Fibroblast of villous mesenchyme (primary cell): ENCODE measurements at places on chromosomes 2 and 18.

DNA sequence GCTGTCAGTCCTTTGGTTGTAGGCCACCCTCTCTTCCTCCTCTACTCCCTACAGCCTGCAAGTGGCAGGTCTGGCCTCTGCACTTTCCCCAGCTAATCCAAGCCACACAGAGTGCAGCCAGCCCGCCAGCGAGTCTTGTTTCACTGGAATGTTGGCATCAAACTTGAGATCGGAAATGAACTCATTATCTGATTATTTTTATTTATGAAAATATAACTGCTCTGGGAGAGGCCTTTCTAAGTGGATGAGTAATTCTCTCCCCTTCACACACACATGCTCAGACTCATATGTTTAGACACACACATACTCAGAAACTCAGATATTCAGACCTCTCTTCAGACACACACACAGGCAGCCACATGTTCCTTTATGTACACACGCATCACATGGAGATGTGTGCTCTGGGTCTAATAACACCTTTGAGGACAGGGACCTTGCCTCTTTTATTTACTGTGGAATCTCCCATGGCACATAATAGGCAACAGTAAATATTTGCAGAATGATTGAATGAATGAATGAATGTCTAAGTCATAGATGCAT is 151.3 kb downstream of the ZFP36L2 start:
- peak; percentile 98 for DNase-seq

GRCh38 chr2:181540421-181540820 is 83.2 kb downstream of the ITGA4 start:
- DNase-seq, result no peak

- peak; percentile 61 for DNase-seq
Measured at GRCh38 chr2:207046724-207047123, 107.4 kb downstream of the CPO start.

GRCh38 chr2:79530443-79530842 is 17.6 kb downstream of the CTNNA2 start:
- DNase-seq, result no peak

- peak; percentile 75 for DNase-seq
Measured at GRCh38 chr2:189092936-189093335, 86.6 kb downstream of the COL5A2 start.

DNA sequence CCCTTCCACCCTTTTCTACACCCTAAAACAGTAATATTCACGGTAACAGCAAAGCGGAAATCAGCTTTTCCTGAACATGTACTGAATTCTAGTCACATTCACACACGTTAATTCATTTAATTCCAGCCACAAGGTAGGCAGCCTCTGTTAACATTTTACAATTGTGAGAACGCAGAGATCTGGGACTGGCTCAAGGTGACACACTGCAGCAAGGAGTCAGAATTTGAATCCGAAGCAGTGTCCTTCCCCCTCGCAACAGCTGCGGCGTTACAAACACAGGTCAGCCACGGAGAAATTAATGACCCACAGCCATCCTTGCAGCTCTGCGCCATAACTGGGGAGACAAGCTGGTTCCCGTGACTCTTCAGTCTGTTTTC is 818 bp upstream of the SLC20A1 start:
- peak; percentile 70 for DNase-seq

GRCh38 chr2:226585130-226585561 is 214.5 kb downstream of the IRS1 start:
- no peak for DNase-seq

- no peak for DNase-seq
Measured at GRCh38 chr2:99845296-99845695, 297.1 kb downstream of the AFF3 start.

- no peak for DNase-seq
Measured at GRCh38 chr18:28382215-28382879, 205.4 kb upstream of the CDH2 start.

- DNase-seq, result no peak
Measured at GRCh38 chr2:152347076-152347475, 12.1 kb downstream of the FMNL2 start.
